ENCODE measurements at places on chromosomes 6 and 20.

DNA sequence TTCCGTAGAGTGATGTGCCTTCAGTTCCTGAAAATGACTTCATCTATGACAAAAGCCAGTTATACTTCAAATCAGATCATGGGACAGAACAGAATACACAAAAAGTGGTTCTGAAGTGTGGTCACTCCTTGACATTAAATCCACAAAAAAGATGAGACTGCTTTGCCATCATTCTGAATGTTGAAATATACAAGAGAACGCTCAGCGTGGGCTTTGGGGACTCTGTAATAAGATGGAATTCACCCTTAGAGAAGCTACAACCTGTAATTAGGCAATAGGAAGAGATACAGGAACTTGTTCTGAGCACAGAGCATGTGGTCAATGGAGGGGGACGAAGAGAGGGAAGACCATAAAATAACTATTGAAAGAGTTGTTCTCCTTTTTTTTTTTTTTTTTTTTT, 184.3 kb downstream of the CARMIL1 start:
- DNase-seq, result no peak

DNA sequence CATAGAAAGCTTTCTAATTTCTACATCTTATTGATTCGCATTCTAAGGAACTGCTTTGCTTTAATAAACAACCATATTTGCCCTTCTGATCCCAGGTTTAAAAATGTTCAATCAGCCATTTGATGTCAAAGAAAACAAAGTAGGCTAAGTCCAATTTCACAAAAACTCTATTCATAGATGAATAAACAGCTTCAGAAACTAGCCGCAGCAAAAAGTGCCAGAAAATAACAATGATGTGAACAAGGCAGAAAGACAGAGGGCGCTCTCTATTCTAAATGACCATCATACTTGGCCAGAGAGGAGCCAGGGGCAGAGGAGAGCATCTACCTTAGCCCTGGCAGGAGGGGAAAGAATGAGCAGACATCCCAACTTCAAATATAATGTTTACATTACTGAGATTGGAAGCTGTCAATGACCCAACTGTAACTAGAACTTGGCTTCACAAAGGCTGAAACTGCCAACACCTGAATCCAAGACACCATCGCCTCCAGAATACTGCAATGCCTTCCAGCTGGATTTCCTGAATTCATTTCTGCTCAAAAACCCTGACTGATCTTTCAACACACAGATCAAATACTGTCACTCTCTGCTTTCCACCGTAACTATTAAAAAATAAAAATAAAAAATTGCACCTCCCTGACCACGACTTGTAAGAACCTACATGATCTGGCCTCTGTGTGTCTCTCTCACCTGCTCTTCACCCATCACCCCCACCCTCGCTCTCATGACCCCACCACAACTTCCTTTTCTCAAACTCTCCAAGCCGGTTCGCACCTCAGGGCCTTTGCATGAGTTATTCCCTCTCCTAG, 9.5 kb downstream of the CNKSR3 start:
- DNase-seq, result no peak

- DNase-seq, result no peak
Measured at GRCh38 chr6:109720311-109720710, 29.2 kb downstream of the FIG4 start.

GRCh38 chr20:32560989-32561830, 23.9 kb downstream of the NOL4L start:
- no peak for DNase-seq

GRCh38 chr20:16535277-16535676, 38.0 kb downstream of the KIF16B start:
- no peak for DNase-seq

DNA sequence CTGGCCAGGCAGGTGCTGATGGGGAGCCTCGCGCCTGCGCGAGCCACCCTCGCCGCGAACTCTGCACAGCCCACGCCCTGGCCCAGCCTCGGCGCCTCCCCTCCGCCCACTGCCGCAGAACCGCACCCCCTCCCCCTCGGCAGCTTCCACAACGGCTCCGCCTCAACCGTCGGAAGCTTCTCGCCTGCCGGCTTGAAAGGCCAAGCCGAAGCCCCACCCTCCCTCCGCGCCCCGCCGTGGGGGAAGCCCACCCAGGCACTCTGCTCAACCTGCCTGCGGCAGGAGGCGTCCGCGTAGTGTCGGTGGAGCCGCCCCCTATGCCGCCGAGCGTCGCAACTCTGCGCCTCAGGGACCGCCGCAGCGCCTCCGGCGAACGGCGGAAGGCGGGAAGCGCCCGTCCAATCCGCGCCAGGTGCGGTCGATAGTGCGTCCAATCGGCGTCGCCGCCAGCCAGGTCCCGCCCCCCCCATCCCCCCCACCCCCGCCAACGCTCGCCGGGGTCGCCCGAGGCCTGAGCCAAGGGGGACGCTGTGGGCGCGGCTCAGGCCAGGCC, at the start of gene SYCP2:
SYCP2 (minus strand) TSS at position 342 of the 553 bp plus-strand sequence. CDS start 11,224 bp downstream, outside the sequence.
- peak; percentile 48 for DNase-seq

DNA sequence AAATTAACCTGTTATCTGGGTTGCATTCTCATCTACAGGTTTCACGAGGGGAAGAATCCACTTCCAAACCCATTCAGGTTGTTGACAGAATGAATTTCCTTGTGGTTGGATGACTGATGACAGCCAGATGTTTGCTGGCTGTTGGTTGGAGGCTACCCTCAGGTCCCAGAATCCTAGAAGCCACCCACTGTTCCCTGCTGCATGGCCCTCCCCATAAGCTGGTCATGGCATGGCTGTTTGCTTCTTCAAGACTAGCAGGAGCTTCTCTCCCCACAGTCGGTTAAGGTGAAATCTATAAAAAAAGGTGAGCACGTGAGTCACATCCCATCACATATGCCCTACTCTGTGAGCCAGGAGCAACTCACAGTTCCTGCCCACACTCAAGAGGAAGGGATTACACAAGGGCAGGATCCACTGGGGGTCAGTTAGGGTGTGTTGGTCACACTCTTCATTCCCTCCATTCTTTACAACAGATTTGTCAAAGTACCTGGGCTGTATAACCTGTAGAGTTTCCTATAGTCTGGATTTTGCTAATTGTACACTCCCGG, 19.5 kb upstream of the RPS10 start:
- DNase-seq, result no peak

GRCh38 chr20:258963-259362, 1.4 kb downstream of the DEFB132 start:
- DNase-seq, result no peak

- DNase-seq, result no peak
Measured at GRCh38 chr6:24052590-24052961, 73.4 kb upstream of the NRSN1 start.
